ENCODE measurements at places on chromosomes 7 and 10.

DNA sequence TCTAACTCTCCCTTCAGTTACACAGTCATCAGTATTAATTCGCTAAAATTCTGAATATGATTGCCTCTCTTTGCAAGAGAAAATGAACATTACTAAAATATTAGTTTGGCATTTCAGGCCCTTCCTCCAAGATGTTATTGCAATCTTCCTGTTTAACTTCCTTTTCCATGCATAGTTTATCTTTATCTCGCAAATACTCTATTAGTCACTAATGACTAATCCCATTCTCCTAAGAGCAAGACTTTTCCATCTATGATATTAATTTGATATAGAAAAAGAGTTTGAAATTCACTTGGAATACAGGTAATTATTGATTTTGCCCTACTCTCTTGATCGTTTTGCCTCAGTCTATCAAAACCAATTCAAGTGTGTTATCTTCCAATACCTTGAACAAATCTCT, 41.8 kb upstream of the SEMA3A start:
- no peak for DNase-seq

GRCh38 chr10:47262606-47263533, 37.1 kb upstream of the GDF10 start:
- DNase-seq: no peak

- DNase-seq: no peak
Measured at GRCh38 chr10:85607043-85607695, 759.4 kb downstream of the GRID1 start.

GRCh38 chr10:114825513-114826253, 4.1 kb downstream of the FHIP2A start:
- no peak for DNase-seq

DNA sequence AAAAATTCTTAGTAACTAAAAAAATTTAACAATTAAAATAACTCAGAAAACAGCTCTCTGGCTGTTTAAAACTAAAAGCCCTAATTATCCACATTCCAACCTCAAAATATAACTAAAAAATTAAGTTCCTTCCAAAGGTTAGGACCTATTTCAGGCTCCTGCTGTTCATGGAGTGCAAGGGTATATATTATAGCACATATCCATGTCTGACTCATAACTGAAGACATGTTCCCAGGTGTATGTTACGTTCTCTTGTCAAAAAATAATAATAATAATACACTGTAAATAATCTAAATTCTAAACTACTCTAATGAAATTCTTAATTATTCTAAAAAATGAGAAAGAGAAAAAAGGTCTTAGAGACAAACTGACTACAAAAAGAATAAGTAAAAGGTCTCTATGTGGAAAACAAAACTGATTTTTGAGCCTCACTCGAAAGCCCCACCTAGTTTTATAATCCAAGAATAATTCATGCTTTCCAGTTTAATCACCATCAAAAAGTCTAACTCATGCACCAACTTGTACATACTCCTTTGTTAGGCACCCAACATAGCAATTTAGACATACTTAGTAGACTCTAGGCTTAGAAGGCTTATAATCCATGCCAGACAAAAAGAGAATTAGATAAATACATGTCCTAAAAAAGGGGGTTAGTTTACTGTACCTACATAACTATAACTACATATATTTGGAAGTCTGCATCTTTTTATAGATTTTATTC, 171.4 kb downstream of the KMT2E start:
- DNase-seq: no peak

- no peak for DNase-seq
Measured at GRCh38 chr7:117251687-117252086, 71.2 kb downstream of the WNT2 start.

GRCh38 chr10:32073659-32074058, 17.4 kb upstream of the KIF5B start:
- DNase-seq: no peak

GRCh38 chr7:101814991-101815825, 2.2 kb upstream of the CUX1 start:
- no peak for DNase-seq

DNA sequence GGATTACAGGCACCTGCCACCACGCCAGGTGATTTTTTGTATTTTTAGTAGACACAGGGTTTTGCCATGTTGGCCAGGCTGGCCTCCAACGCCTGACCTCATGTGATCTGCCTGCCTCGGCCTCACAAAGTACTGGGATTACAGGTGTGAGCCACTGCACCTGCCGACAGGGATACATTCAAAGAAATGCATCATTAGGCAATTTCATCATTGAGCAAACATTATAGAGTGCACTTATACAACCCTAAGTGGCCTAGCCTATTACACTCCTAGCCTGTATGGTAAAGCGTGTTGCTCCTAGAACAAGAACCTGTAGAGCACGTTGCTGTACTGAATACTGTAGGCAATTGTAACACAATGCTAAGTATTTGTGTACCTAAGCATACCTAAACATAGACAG, 350.3 kb downstream of the GALNT17 start:
- DNase-seq: no peak

DNA sequence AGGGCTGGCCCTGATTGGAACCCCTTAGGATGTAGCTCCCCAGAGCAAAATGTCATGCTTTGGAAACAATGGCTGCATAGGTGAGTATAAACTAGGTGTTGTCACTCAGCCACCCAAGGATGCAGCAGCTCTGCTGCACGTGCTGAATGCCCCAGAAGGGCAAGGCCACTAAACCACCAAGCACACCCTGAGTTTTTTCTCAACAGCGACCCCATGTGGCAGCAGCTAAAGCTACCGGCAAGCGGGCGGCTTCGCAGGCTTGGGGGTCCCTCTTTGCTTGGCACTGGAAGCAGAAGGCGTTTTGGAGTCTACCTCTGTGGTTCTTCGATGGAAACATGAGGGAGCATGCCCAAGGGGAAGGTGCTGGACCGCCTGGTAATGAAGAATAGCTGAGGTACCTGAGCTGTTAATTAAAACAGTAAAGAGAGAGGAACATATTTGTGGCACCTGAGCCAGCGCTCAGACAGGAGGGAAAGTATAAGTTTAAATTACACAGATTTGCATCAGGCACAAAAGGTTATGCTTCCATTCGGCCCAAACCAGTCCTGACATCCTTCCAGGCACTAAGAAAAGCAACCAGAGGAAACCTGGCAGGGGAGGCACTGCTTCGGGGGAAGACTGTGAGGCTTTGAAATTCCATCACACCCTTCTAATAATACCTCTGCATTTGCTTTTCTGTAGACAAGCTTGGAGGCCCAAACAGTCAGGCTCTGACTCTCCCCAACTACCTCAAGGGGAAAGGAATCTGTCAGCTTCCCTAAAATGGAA, 152.1 kb downstream of the GFRA1 start:
- no peak for DNase-seq

GRCh38 chr10:8325024-8325980, 270.8 kb downstream of the GATA3 start:
- DNase-seq: no peak

- DNase-seq: peak; percentile 2
Measured at GRCh38 chr10:112182784-112183328, 709 bp downstream of the GPAM start.

DNA sequence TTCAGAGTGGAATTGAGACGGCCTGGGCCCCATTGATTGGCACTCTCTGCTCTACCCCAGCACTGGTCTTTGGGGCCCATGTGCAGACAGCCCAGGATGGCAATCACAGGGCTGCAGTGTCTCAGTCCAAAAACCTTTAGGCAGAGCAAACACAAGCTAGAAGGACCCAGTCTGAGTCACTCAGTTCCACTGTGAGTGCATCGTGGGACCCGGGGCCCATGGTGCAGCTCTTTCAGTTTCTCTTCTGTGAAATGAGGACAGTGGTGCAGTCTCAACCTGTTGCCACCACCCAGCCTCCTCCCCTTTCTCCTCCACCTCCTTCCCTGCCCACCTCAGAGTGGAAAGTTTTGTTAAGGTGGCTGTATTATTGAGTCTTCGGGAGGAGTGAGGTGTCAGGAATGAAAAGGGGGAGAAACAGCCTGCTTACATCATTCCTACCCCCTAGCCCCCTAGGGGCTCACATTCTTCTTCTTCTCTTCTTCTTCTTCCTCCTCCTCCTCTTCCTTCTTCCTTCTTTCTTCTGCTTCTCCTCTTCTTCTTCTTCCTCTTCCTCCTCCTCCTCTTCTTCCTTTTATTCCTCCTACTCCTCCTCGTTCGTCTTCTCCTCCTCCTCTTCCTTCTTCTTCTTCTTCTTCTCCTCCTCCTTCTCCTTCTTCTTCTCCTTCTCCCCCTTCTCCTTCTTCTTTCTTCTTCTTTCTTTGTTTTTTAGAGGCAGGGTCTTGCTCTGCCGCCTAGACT, 19.5 kb upstream of the CARD11 start:
- no peak for DNase-seq

- DNase-seq: no peak
Measured at GRCh38 chr7:28830846-28831245, 127.3 kb downstream of the TRIL start.

- no peak for DNase-seq
Measured at GRCh38 chr7:129689995-129690581, 78.6 kb downstream of the NRF1 start.

GRCh38 chr7:158386355-158386618, 201.3 kb downstream of the PTPRN2 start:
- no peak for DNase-seq

GRCh38 chr7:102429141-102429899, 4.1 kb upstream of the ORAI2 start:
- DNase-seq: no peak

DNA sequence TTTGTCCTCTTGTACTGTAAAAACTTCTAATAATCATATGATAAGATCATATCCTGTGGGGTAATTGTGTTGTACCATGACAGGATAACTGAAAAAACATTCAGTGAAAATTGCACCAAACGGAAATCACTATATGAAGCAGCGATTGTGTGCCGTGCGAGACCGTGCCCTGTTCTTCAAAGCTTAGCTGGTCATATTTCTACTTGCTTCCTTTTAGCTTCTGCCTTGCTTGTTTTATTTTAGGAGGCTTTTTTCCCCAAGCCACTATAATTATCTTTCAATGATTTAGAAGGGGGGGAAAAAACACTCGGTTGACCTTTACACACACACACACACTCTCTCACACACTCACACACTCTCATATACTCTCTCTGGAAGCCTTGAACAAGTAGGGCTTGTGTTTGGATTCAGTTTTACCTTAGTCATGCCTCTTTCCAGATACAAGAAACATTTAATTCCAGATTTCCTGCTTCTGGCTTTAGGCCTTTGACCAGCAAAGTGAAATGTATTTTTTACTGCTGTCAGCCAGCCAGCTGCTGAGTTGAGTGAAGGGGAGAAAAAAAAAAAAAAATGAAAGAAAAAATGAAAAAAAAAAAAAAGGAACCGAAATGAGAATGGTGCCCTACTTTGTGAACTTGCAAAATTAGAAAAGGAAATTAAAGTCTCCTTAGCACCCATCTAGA, 181.4 kb downstream of the ARID5B start:
- DNase-seq: no peak

GRCh38 chr10:60035984-60036383, 129.6 kb upstream of the CCDC6 start:
- no peak for DNase-seq

DNA sequence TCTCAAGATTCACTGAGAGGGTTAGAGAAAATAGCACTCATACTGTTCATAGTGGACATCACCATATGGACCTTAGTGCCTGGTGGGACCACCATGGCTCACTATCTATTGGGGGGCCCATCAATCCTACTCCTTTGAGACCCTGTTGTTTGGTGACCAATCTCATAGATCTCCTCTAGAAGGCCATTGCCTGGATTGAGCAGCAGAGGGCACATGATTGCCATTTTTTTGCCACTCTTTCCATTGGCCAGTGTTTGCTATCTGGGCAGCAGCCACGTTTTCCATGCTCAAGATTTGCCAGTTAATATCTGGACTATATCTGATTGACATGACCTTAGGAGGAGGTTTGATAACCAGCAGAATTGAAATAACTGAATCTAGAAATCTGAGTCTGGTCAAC, 244.5 kb downstream of the ITGB1 start:
- no peak for DNase-seq

- no peak for DNase-seq
Measured at GRCh38 chr7:158662610-158663427, 41.8 kb downstream of the NCAPG2 start.

GRCh38 chr10:12791728-12792127, 209.8 kb downstream of the CCDC3 start:
- DNase-seq: no peak

GRCh38 chr7:74037609-74038008, 9.6 kb downstream of the ELN start:
- DNase-seq: no peak

DNA sequence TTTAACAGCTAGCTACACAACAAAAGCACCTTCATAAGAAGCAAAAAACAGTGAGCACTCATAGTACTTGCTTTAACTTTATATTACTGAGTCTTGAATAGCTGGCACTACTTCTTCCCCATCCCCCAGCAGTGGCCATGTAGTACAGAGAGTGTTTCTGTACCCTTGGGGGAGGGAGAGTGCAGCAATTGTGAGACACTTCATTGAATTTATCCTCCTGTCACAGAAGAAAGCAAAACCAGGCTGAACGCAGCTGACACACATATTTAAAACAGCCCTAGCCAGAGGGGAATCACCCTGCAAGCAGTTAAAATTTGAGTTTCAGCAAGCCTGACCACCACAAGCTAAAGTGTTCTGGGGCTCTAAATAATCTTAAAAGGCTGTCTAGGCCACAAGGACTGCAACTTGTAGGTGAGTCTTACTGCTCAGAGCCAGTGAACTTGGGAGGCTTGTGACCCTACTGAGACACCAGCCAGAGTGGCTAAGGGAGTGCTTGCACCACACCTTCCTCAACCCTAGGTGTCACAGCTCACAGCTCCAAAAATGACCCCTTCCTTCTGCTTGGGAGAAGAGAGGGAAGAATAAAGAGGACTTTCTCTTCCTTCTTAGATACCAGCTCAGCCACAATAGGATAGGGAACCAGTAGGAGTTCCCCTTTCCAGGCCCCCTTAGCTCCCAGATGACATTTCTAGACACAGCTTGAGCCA, 97.7 kb upstream of the MEOX2 start:
- DNase-seq: peak; percentile 15

DNA sequence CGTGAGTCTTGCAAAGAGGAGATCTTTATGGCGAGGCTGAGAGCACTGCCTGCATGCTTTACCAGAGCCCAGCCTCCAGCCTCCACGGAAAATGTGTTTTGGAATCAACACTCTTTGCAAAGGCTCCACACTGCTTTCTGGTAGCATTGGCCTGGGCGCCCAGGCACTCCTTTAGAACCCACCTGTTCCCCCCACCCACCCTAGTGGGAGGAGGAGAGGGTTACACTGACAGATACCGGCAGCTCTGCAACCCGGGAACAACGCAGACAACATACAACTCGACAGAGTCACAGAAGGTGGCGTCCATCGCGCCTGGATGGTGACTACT, 5.5 kb upstream of the MNX1 start:
- no peak for DNase-seq

- no peak for DNase-seq
Measured at GRCh38 chr7:98216941-98217622, 5.8 kb downstream of the BHLHA15 start.

Measured in G401 (cell line).